ENCODE measurements at places on chromosomes 11 and 22. TPM values are rescaled to one million over a fixed set of nuclear protein-coding genes. Genes with fewer than 3 reads are reported as not detected.

DNA sequence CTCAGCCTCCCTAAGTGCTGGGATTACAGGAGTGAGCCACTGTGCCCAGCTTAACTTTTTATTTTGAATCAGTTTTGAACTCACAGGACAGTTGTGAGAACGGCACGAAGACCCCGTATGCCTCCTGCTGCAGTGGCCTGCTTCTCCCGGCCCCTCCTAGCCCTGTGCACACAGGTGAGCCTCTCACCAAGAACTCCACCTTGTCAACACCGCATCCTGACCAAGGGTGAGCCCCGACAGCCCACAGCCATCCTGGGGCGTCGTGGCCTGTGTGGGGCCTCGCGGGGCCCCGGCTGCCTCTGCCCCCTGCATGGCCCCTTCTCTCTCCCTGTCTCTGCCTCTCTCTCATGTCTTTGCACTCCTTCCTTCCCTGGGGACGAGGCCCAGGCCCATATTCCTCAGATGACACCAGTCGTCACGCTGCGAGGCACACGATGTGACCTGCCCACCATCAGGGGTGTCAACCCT is 38.8 kb downstream of the GNB1L start:
- DNase-seq, result no peak

DNA sequence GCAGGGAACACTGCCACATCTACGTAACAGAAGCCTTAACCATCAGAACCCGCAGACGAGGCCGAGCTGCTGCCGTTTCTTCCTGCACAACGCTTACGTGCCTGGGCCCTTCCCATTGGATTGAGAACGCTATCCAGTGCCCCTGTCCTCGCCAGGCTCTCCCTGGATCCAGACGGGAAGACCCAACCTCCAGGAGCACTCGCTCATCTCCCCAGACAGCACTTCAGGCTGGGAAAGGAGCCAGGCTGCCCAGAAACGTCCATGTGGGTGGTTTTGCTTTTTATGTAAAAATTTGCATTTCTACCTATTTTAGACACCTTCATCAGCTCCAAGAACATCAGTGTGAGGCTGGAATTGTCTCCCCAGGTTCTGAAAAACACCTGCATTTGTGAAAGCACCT is 7.3 kb upstream of the CRYBB3 start:
- DNase-seq, result no peak

GRCh38 chr22:37750596-37751162 is 53.8 kb downstream of the TRIOBP start:
- no peak for DNase-seq

GRCh38 chr11:117610901-117611300 is 186.1 kb downstream of the DSCAML1 start:
- no peak for DNase-seq

DNA sequence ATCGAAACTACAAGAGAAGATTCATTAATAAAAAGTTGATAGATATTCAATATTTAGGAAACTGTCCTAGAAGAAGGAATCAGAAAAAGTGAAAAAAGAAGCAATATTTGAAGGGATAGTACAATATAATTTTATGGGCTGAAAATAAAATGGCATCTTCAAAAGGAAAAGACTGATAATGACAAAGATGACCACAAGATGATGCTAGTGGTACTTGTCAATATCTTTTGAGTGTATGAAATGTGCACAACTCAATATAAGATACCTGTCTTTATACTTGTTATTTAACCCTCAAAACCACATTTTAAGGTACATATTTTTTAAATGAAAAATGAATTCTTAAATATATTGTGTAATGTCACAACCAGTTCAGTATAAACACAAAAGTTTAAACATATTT is 1059.6 kb upstream of the RAG2 start:
- DNase-seq, result no peak

DNA sequence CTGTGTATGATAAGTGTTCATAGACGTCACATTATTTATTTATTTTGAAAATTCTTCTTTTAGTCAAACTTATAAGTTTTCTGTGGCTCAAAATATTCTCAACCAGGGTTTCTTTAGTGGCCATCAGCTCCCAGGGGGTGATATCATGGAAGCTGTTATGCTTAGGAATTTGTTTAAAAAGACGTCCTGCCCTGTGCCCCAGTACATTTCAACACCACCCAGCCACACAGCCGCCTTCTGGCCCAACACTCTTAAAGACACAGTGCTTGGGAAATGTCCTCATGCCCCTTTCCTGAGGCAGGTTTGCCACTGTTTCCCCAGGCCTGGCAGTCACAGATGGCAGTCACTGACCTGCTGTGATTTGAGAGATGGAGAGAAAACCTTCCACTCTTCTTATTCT is 19.9 kb downstream of the TSKU start:
- no peak for DNase-seq

- DNase-seq, result no peak
Measured at GRCh38 chr11:121450401-121450800, 1.7 kb upstream of the SORL1 start.

- no peak for DNase-seq
Measured at GRCh38 chr11:15139958-15140659, 25.4 kb downstream of the INSC start.

DNA sequence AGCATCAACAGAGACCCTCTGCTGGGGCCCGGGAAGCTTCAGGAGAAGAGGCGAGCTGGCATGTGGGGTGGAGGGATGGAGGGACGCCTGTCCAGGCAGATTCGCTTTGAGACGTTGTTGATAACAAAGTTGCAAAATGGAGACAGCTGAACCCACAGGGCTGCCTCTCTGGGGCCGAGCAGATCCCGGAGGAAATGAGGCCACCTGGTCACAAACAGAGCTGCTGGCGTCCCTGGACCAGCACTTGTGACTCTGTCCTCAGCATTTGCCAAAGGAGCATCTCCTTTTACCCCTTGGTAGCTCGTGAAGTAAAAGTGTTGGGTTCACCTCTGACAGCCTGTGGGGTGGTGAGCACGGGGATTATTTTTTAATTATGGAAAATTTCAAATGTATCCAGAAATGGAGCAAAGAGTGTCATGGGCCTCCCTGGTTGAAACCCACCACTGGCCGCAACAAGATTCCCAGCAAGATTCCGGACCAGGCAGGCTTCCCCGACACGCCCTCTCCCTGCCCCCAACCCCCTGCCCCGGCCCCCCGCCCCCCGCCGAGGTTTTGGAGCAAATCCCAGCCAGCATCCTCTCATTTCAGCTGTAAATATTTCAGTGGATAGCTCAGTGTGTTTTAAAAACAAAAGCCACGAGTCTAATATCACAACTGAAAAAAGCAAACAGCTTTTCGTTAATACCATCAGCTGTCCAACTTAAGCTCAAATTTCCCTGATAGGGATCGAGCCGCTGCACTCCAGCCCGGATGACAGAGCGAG is 20.3 kb downstream of the GRAMD4 start:
- no peak for DNase-seq

Gene GRK3
- 9.0 TPM for polyA plus RNA-seq

Gene OR8G5
- not detected for polyA plus RNA-seq

Gene SMARCB1
- polyA plus RNA-seq, result 79.3 TPM

Gene OR5B21
- polyA plus RNA-seq, result not detected

Gene NEFH
- 1.9 TPM for polyA plus RNA-seq

Gene LSP1
- 77.7 TPM for polyA plus RNA-seq

Gene RAB3IL1
- 31.7 TPM for polyA plus RNA-seq

Gene LRRC74B
- 0.09 TPM for polyA plus RNA-seq

Gene LUZP2
- 0.71 TPM for polyA plus RNA-seq

Measured in hindlimb muscle (tissue), 1 donor.